GM06990 (cell line): ENCODE measurements at places on chromosomes 1 and 21.

DNA sequence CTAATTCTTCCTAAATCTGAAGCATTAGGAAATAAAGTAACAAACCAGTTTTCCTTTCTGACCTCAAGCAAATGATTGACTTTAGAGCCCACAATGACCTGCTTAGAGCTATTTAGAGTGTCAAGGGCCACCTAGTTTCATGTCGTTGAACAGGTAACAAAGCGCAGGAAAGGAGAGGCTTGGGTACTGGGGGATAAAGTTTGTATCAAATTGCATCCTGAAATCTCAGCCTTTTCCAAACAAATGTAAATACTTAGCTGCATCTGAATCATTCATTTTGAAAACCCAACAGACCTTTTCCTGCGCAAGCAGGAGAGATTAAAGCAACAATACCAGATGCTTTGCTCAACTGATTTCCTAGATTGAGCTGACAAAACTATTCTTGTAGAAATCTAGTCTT is 121.2 kb downstream of the NRIP1 start:
- no peak for DNase-seq

GRCh38 chr21:46357684-46358425 is 33.9 kb downstream of the PCNT start:
- no peak for DNase-seq

GRCh38 chr1:56145581-56145980 is 433.8 kb downstream of the PLPP3 start:
- no peak for DNase-seq

DNA sequence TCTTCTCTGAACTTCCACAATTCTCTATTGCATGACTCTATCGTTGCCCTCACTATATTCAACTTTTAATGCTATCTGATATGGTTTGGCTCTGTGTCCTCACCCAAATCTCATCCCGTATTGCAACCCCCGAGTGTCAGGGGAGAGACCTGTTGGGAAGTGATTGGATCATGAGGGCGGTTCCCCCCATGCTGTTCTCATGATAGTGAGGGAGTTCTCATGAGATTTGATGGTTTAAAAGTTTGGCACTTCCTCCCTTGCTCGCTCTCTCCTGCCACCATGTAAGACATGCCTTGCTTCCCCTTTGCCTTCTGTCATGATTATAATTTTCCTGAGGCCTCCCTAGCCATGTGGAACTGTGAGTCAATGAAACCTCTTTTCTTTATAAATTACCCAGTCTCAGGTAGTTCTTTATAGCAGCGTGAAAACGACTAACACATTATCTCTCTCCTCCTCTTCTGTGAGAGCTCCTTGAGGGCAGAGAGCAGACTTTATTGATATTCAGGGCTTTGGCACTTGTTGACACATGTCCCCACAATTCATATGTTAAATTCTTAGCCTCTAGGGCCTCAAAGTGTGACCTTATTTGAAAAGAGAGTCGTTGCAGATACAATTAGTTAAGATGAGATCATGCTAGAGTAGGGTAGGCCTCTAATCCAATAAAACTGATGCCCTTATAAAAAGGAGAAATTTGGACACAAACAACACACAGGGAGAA is 52.1 kb downstream of the ADCY10 start:
- DNase-seq = no peak

GRCh38 chr1:206111271-206111927 is 5.8 kb downstream of the AVPR1B start:
- no peak for DNase-seq

- no peak for DNase-seq
Measured at GRCh38 chr1:82704966-82705365, 904.2 kb downstream of the ADGRL2 start.

- no peak for DNase-seq
Measured at GRCh38 chr1:37021502-37021901, 12.8 kb downstream of the GRIK3 start.

DNA sequence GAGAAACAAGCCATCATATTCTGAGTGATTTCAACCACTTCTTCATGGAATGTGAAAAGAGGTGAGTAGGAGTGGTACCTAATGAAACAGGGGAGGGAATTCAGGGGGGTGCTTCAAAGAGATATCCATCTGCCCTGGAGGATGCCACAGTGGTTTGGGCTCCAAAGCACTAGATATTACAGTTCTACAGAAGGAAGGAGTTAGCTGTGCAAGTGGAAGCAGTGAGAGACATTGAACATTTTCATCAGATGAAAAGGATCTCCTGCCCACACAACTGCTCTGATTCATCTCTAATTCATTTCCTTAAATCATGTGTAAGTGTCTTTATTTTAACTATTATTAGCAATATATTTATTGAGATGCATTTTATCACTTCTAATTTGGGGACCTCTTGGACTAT is 2.8 kb upstream of the RGS5 start:
- no peak for DNase-seq

DNA sequence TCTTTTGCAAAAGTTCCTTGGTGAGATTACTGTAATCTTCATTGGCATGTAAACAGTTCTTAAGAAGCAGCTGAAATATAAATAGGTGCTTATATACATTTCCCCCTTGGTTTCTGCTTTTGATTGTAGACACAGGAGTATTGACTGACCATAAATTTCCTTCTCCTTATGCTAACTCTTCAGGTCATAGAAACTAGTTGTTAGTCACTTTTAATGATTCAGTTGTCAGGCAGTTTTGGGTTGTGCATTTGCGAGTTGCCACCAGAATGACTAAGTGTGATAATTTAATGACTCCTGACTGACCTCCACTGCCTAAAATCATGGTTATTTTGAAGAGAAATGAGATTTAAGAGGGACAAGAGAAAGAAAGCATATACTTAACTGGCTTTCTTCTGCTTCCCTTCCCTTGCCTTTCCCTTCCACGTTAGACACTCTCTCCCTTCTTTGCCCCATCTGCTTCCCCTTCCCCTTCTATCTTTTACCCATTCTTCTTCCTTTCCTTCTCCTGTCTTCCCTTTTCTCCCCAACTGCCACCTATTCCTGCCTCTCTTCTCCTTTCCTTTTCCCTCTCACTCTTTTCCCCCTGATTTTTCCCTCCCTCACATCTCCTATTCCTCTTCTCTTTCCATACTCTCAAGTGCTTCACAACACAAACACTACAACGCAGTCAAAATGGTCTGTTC is 12.3 kb downstream of the ZMPSTE24 start:
- DNase-seq = no peak

DNA sequence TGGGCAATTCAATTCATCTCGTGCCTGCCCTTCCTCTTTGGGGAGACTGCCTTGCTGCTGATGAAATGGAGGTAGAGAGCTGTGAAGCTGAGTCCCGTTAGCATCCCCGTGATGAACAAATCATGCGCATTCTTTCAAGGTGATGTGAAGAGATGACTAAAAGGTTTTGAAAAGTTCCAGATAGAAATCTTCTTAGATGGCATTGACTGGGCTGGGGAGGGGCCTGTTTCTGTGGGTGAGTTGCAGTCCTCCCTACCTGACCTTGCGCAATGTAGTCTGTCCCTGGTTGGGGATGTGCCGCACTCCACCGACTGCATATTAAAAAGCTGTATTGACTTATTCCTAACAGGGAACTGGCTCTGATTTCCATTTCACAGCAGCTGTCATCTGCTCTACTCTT is 49.6 kb downstream of the ST6GALNAC3 start:
- DNase-seq = no peak

DNA sequence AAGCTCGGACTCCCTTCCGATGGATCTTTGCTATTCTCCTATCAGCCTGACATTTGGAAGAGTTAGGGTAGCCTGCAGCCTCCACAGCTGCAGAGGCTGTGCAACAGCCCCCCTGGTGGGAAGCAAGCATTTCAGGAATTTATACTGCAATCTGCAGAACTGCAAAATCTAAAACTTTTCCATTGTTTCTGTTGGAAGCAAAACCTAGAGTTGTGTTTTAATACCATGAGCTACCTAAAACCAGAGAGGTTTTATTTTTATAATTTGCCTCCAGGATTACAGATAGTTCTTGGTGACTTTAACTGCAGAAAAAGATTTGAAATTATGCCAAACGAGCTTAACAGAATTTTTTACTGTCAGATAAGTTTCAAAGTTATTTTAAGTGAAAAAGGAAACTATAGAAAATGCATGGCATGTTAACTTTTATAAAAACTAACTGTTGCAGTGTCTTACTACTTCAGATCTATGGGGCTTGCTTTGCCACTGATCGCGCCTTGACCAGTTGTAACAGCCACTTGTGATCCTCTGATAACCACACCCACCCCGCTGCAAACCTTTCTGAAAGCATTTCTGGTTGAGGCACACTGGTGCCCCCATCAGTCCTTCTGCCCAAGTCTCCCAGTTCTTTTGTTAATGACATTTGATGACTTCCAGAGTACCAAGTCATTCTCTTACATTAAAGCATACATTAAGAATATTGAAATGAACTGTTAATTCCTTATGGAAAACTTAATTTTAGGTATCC is 64.8 kb downstream of the PRDM2 start:
- no peak for DNase-seq

DNA sequence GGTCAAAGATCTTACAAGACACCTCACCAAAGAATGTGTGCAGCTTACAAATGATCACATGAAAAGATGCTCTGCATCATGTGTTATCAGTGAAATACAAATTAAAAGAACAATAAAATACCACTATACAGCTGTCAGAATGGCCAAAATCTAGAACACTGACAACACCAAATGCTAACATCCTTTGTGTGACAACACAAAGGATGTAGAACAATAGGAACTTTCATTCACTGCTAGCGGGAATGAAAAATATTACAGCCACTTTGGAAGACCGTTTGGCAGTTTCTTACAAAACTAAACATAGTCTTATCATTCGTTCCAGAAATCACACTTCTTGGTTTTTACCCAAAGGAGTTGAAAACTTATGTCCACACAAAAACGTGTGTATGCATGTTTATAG is 20.6 kb upstream of the SELP start:
- DNase-seq = no peak

DNA sequence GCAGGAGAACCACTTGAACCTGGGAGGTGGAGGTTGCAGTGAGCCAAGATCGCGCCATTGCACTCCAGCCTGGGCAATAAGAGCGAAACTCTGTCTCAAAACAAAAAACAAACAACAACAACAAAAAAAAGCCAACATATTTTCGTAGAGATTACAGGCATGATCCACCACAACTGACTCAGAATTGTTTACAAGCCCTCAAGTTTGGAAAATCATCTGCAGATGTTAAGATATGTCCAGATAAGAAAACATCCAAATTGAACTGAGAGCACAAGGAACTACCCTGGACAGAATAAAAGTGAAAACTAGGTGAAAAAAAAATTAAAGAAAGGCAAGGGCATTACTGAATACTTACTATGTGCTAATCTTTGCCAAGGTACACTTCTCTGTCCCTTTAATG is 89.8 kb upstream of the WLS start:
- no peak for DNase-seq

DNA sequence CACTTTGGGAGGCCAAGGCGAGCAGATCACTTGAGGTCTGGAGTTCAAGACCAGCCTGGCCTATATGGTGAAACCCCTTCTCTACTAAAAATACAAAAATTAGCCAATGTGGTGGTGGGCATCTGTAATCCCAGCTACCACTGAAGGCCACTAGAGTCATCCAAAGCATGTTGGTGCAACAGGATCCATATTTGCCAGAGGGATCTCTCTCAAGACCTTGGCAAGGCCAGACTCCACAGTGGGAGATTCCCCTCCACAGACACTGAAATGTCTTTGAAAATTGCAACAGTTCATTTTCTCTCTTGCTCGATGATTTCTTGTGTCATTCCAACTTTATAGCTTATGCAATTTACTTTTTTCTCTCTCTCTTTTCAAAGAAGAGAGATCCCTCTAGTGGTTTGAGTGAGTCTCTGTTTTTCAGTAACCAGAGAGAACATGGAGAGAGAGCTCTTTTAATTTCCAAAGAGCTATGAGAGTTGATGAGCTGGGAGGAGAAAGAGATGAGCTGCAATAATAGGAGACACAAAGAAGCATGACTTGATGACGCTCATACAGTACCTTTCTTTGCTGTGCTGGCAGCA is 176.8 kb upstream of the USP25 start:
- no peak for DNase-seq

GRCh38 chr1:33758698-33759097 is 105.2 kb upstream of the HMGB4 start:
- no peak for DNase-seq

- DNase-seq = no peak
Measured at GRCh38 chr21:32578107-32578691, 7.1 kb downstream of the TCP10L start.

- DNase-seq = no peak
Measured at GRCh38 chr1:199404191-199404590, 623.3 kb upstream of the NR5A2 start.

DNA sequence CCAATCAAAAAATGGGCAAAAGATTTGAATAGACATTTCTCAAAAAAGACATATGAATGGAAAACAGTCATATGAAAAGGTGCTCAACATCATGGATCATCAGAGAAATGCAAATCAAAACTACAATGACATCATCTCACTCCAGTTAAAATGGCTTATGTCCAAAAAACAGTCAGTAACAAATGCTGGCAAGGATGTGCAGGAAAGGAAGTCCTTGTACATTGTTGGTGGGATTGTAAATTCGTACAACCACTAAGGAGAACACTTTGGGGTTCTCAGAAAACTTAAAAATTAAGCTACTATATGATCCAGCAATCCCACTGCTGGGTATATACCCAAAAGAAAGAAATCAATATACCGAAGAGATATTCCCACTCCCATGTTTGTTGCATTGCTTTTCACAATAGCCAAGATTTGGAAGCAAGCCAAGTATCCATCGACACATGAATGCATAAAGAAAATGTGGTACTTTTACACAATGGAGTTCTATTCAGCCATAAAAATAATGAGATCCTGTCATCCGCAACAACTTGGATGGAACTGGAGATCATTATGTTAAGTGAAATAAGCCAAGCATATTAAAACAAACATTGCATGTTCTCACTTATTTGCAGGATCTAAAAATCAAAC is 17.9 kb downstream of the GBP5 start:
- DNase-seq = no peak

GRCh38 chr21:44982558-44983250 is 42.9 kb downstream of the SLX9 start:
- no peak for DNase-seq

GRCh38 chr21:46368533-46369285 is 44.8 kb downstream of the PCNT start:
- DNase-seq = no peak

DNA sequence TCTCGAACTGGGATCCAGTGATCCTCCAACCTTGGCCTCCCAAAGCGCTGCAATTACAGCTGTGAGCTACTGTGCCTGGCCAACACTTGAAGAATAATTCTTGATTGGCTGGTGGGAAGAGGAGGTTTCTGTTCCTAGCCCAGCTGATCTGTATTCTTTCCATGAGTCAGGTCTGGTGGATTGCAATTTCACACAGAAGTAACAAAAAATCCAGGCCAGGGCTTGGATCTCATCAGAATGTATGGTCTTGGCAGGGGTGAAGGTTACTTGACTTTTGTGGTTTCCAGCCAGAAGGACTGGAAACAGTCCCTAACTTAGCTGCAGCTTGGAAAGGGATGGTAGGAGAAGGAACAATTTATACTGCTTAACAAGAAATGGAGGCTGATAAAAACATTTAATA is 5.1 kb upstream of the HP1BP3 start:
- no peak for DNase-seq
